ENCODE measurements at places on chromosomes 7 and 10. TPM values are rescaled to one million over a fixed set of nuclear protein-coding genes. Genes with fewer than 3 reads are reported as not detected.
A peak's percentile ranks its signal among the peaks of the same experiment; 100 is the strongest.

- H3K27me3 ChIP-seq, result no peaks in the 10 kb centered on the region
- H3K27ac ChIP-seq, result peak overlapping the region; percentile 77
- H3K4me1 ChIP-seq, result peaks cover 42% of the 10 kb centered on the region
- DNase-seq, result no peak
Observed at GRCh38 chr10:132332433-132332754, 401 bp downstream of the LRRC27 start.

GRCh38 chr10:62655337-62655994 is 149.1 kb upstream of the ADO start:
- H3K36me3 ChIP-seq, result no peaks in the 10 kb centered on the region
- no peaks in the 10 kb centered on the region for H3K27me3 ChIP-seq
- no peak overlapping the region for H3K27ac ChIP-seq
- H3K4me1 ChIP-seq, result no peaks in the 10 kb centered on the region

DNA sequence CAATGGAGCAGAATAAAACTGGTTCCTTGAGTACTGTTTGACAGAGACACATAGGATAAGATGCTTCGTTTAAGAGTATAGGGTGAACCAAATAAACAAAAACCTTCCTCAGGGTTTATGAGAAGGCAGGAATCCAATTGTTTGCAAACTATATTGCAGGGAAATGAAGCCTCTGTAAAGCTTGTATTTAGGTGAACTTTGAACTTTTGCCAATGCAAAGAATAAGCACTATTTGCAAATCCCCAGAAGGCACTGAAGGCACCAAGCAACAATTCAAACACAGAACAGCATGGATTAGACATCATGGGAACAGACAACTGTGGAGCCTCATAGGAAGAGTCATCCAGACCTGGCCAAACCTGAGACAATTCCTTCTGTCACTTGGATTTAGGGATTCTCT is 47.1 kb upstream of the WASL start:
- H3K4me1 ChIP-seq, result no peaks in the 10 kb centered on the region
- no peak overlapping the region for H3K27ac ChIP-seq
- DNase-seq, result no peak
- no peaks in the 10 kb centered on the region for H3K36me3 ChIP-seq
- H3K4me3 ChIP-seq, result no peak overlapping the region

DNA sequence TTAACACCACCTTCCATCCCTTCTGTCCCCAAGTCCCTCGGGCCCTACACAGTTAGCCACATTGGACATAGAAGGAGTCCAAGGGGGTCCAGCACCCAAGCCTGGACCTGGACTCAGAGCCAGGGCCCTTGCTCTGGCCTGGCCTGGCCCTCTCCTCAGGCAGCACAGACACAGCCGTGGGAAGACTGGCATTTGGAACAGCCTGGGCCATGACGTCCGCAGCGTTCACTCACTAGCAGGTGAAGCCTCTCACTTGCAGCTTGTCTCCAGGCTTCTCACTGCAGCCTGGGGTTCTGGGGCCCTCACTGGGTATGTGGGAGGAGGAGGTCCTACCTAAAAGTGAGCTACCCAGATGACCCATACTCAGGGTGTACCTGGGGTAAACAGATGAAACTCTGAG is 33.7 kb upstream of the AQP1 start:
- H3K27ac ChIP-seq, result no peak overlapping the region
- no peak for DNase-seq
- no peaks in the 10 kb centered on the region for H3K36me3 ChIP-seq
- H3K4me1 ChIP-seq, result no peaks in the 10 kb centered on the region

DNA sequence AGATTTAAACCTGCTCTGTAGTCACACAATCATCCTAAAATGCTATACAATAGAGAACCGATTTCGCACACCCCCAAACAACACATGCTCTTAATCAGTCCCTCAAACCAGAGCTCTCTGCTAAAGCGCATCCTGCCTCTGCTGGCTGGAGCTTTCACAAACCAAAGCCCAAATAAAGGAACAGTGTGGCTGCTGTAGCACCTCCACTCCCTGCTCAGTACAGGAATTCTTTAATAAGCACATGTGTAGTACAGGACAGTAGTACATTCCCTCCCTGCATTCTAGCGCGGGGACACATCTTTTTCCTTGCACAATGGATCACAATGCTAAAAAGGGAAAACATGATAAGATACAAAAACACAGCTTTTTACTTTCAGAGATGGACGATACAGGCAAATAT is 684.6 kb downstream of the MAGI2 start:
- H3K27me3 ChIP-seq, result no peaks in the 10 kb centered on the region
- no peak for DNase-seq
- H3K4me1 ChIP-seq, result no peaks in the 10 kb centered on the region
- no peaks in the 10 kb centered on the region for H3K36me3 ChIP-seq
- H3K4me3 ChIP-seq, result no peak overlapping the region

DNA sequence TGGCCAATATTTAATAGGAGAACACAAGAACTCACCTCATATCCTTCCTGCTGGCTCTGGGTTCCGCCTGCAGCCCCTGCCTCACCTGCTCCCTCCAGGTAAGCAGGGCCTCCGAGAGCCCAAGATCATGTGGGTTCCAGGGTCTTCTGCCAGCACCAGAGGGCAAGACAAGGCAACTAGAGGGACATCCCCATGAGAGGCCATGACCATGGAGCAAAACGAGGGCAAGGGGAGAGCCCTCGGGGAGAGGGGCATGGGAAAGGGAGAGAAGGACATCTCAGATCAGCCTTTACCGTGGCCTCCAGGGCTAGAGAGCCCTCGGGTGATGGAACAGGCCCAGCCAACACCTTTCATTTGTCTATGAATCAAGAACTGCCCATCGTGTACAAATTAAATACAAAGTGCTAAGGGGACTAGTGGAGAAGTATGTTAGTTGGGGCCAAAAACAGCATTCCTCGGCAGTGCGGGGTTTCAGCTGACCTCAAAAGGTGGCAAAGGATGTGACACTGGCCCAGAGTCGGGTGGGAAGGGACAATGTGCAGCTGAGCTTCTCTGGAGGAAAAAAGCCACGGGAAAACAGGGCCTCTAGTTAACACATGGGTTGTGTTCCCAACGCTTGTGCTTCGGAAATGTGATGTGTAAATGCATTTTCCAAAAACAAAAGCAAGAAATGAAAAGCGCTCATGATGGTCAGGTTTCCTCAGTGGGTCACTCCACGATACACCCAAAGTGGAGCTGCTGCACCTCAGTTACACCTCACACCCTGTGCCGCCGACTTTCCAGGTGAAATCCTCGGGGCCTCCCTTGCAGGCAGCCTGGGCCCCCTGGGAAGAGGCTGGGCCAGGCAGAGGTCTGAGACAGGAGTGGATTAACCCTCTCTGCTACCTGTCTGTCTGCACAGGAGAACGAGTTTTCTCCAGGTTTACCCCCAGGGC is 2.0 kb downstream of the AOC1 start:
- H3K27ac ChIP-seq, result no peak overlapping the region
- H3K4me1 ChIP-seq, result no peaks in the 10 kb centered on the region
- H3K27me3 ChIP-seq, result peaks cover 7% of the 10 kb centered on the region

- H3K36me3 ChIP-seq, result no peaks in the 10 kb centered on the region
- H3K27ac ChIP-seq, result no peak overlapping the region
- no peaks in the 10 kb centered on the region for H3K4me1 ChIP-seq
- H3K27me3 ChIP-seq, result no peaks in the 10 kb centered on the region
Observed at GRCh38 chr7:88344271-88344670, 37.6 kb upstream of the STEAP4 start.

DNA sequence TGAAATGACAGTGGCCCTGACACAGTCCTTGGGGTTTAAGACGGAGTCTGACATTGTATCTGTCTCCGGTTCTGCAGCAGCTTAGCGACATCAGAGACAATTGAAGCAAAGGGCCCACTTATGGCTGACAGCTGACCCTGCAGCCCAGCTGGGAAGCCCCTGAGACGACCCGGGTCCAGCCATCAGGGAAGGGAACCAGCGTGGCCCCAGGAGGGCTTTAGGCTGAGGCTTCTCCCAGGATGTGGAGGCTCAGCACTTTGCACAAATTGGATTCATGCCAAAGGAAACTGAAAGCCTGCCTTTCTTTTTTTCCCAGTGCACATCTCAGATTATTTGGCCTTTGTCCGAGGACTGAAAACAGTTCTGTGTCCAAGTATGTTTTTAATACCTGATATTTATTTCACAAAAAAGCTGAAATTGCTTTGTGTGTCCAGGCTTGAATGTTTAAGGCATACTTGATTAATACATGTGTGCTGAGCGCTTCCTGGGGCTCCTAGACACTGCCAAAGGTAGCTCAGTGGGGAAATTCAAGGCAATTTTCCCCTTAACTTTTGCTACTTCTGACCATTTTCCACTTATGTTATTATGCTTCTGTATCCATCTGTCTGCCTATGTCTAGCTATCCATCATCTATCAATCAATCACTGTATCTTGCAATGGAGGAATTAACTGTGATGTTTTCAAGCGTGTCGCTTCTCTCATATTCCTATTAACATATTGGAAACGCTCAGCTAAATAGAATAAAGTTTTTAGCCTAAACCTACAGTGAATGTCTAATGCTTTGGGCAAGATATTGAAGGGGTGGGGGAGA is 34.8 kb downstream of the KLF6 start:
- no peaks in the 10 kb centered on the region for H3K27me3 ChIP-seq
- no peak for DNase-seq
- H3K27ac ChIP-seq, result no peak overlapping the region
- H3K4me3 ChIP-seq, result no peak overlapping the region

DNA sequence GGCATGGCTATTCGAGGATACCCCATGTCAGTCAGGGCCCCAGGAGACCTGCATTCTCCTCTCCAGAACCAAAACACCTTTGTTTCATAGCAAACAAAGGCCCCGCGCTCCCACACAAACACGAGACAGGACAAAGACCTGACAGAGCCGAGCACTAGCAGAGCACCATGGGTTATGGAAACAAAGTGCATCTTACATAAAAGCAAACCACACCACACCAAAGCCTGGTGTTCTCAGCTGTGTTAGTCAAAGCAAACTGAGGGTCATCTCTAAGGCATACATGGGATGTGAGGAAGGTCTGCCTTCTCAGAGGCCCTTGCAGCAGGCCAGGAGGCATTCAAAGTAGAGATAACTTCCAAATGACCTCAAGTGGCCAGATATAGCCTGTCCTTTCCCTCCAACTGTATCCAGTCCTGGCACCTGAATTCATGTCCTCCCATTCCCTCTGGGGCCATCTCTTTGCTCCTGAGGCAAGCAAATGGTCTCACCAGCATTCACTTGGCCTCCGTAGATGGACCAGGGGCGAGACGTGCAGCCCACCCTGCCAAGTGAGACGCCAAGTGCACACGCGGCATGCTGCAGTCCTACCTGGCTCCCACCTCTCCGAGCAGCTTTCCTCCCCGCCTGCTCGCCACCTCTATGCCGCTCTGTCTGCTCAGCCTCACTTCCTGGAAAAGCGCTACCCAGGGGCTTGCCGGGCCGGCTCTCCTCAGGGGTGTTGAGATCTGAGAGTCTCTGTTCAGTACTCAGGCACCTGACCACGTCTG is 45.3 kb upstream of the PDLIM1 start:
- H3K4me1 ChIP-seq, result no peaks in the 10 kb centered on the region
- DNase-seq, result no peak
- H3K4me3 ChIP-seq, result no peak overlapping the region
- H3K36me3 ChIP-seq, result no peaks in the 10 kb centered on the region

- H3K36me3 ChIP-seq, result no peaks in the 10 kb centered on the region
- no peaks in the 10 kb centered on the region for H3K4me1 ChIP-seq
- no peak for DNase-seq
- H3K4me3 ChIP-seq, result no peak overlapping the region
Observed at GRCh38 chr7:44230286-44230685, 29.5 kb downstream of the YKT6 start.

GRCh38 chr7:129969881-129970446 is 17.2 kb upstream of the UBE2H start:
- no peak overlapping the region for H3K27ac ChIP-seq
- no peak overlapping the region for H3K4me3 ChIP-seq
- H3K36me3 ChIP-seq, result no peaks in the 10 kb centered on the region
- H3K27me3 ChIP-seq, result no peaks in the 10 kb centered on the region

- no peak for DNase-seq
- no peak overlapping the region for H3K27ac ChIP-seq
Observed at GRCh38 chr7:42858570-42858969, 53.3 kb downstream of the C7orf25 start.

DNA sequence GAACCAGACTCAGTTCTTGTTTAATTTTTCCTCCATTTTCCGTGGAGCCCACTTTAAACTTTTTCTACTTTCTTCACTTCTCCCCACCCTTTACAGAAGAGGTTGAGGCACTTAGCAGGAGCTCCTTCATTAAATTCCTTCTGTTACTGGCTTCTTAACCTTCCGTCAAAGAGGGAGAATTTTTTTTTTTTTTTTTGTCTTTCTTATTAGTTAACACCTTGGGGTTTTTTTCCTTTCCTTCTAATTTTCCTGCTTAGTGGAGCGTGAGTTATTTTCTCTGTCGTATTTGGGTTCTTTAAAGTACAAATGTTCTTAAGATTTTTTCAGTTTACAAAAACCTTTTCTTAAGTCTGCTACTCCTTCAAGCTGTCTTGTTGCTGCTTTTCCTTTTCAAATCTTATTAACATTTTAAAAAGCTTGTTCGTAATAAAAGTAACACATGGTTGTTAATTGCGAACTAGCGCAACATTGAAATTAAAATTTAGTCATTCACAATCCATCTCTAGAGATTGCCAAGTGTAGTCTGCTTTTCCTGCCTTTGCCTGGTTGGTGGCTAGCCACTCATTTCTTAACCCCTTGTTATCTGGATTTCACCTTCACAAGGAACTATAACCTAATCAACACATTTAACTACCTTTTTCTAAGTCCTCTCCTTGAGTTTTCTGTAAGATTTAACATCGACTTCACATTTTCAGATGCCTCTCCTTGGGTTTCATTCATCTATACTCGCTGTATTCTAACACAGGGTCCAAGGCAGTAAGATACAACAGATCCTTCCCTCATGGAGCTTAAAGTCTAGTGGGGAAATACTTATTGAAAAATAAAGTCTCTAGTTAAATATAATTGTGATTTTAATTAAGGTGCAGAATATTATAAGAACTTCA is 2.0 kb downstream of the BMPR1A start:
- no peak overlapping the region for H3K27ac ChIP-seq
- no peaks in the 10 kb centered on the region for H3K27me3 ChIP-seq
- H3K36me3 ChIP-seq, result no peaks in the 10 kb centered on the region
- DNase-seq, result no peak

DNA sequence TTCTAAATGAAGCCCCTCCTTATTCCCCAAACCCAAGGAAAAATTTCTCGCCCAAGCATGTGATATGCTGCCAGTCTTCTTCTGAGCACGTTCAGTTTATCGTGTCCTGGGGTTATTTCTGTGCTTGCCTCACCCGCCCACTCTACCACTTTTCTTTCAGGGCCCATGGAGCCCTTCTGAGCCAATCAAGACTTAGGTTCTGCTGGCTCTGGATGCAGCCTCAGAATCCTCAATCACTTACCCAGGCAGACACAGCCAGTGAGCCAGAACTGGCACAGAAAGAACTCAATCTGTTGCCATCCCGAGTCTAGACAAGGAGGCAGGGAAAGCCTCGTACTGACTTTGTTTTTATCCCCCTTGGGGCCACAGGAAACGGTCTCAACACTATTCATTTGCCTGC is 34.2 kb upstream of the C10orf90 start:
- H3K36me3 ChIP-seq, result no peaks in the 10 kb centered on the region
- no peak overlapping the region for H3K27ac ChIP-seq
- H3K4me3 ChIP-seq, result no peak overlapping the region

Gene INSYN2A
- not detected for total RNA-seq

Gene OR13A1
- total RNA-seq, result not detected

Gene ARHGEF35
- 5.2 TPM for total RNA-seq

Gene NUTM2D
- total RNA-seq, result 4.7 TPM

Gene H2BK1
- 6.9 TPM for total RNA-seq

Gene ARMC3
- total RNA-seq, result not detected

Gene PPRC1
- total RNA-seq, result 38.9 TPM

Gene LIMK1
- total RNA-seq, result 13.4 TPM

Gene OR2A5
- total RNA-seq, result not detected

Gene RAB18
- total RNA-seq, result 88.5 TPM

All from CD4-positive, alpha-beta memory T cell (primary cell).